HS-27A (cell line): ENCODE measurements at places on chromosomes 12 and 14.

- no peak for DNase-seq
Measured at GRCh38 chr12:68761901-68762630, 16.1 kb downstream of the SLC35E3 start.

- DNase-seq, result no peak
Measured at GRCh38 chr12:65955452-65955851, 131.2 kb downstream of the HMGA2 start.

DNA sequence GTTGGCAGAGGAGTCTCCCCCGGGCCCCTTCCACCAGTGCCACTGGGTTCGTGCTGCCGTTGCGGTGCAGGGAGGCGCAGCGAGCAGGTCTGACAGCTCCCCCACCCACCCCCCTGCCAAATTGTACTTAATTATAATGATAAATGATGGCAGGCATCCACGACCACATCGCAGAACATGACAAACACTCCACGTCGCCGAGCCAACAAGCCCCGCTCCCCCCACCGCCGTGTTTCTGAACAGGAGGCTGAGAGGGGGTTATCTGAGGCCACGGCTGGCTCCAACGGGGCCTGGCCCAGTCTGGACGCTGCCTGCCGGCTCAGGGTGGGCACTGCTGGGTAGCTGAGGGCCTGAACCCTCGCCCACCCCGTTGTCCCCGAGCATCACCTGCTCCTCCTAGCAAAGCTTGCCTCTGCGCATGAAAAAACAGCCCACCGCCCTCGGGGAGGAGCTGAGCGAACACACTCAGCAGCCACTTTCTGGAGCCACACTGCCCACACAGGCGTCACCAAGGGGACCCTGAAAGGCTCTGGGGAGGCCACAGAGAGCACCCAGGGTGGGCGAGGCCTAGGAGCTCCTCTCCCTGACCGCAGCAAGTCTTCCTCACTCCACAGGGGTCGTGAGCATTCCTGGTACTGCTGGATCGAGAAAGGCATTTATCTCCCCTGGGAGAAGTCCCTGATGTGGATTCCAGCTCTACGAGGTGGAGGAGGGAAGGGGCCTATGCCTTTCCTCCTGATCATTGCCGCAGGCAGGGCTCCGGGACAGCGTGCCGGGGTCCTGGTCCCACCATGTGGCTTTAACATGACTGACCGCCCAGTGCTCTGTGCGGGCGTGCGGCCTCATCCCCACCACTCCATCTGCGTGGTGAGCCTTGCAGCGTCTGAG lies 35.4 kb upstream of the DIO3 start:
- DNase-seq, result no peak

DNA sequence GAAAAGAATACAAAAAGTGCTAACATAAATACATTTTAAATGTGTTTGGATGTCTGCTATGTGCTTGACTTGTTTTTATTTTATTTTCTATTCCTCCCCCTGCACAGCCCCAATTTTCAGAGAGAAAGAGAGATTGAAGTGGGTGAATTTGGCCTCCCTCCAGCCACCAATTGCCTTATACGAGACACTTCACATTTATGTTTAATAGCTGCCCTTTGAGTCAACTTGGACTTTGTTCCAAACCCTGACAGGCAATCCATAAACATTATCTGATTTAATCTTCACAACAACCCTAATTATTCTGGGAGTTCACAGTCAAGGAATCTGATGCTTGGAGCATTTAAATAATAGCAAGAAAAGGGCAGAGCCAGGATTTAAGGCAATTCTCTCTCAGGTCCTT lies 161.7 kb downstream of the SLC15A4 start:
- DNase-seq, result no peak

GRCh38 chr12:966724-967123 lies 17.2 kb upstream of the RAD52 start:
- DNase-seq, result no peak

DNA sequence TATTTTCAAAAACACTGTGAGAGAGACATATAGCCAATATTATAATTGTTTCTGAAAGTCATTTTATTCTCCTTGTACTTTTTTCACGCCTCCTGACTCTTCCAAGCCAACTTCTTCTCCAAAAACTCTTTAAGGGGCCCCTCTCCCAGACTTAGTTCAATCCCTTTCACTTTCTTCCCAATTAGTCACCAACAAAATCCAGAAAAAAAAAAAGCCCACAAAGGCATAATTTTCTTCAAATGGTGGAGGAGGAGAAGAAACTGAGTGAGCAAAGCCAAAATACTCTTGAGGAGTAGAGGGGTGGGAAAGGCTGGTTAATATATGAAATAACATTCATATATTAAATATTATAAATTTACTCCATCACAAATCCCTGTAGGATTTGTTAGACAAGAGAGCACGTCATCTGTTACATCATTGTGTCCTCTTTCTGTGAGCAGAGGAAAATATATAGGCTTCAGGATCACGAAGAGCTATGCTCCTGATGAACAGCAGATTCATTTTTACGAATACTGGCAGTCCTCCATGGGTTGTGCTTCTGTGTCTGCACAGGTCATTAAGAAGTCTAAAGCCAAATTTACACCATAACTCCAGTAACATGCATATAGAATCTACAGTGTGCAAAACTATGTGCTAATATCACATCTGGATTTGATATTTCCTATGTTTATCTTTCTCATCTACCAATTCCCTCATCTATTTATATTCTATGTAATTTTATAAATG lies 25.9 kb upstream of the NID2 start:
- DNase-seq, result no peak

DNA sequence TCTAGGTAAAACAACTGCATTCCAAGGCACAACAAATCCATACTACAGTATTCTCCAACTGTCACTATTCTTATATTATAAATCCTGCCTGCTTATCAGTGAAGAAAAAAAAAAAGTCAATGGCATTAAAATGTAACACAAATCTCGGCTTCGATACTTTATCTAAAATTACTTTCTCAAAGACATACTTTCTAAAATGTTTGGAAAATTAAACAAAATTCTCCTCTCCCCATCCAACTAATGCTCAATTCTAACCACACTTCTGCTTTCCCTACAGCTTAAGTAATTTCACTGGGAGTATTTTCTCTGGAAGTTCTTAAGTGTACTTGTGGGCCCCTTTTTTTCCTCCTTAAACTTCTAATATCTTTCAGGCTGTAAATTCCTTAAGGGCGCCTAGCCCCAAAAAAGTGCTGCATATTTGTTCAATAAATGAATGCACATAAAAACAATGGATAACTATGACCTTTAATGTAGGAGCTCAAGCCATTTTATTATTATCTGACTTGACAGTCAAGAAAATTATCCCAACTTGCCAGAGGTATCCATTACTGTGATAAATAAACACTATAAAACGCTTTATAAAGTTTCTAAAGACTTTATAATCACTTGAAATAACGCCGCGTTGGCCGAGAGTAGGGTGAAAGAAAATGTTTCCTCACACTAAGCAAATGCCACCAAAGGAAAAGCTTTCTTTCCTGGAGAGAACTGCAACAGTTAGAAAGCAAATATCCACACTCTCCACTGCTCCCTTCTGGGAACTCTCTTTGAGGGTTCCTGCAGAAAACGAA lies 977 bp downstream of the HEATR5A start:
- no peak for DNase-seq

- no peak for DNase-seq
Measured at GRCh38 chr14:96639550-96639949, 137.4 kb downstream of the PAPOLA start.

- no peak for DNase-seq
Measured at GRCh38 chr12:94457311-94457710, 2.4 kb downstream of the CEP83 start.
